ENCODE measurements at places on chromosomes 11 and 22.
A peak's percentile ranks its signal among the peaks of the same experiment; 100 is the strongest.

- DNase-seq, result no peak
Measured at GRCh38 chr11:1178201-1178885, 20.6 kb downstream of the MUC5AC start.

DNA sequence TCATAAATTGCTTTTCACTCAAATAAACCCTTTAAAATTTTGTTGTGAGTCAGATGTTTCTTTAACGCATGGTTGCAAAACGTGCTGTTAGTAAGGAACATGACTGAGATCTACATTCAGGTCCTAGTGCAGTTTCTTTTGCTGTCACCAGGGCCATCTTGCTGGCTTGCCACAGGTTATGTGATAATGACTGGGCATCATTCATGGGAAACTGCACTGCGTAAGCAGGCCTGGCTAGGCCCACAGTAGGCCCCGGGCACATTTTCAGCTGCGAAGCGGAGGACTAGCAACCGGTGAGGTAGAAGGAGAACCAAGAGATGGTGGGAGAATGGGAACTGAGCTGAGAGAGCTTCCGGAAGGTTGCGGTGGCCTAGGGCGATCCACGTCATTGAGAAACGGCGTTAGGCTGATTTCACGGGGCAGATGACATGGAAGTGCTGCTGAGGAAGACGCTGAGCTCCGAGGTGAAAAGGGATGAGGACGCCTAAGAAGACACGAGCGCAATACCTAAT lies 3.2 kb upstream of the KLHDC7B start:
- no peak for DNase-seq

DNA sequence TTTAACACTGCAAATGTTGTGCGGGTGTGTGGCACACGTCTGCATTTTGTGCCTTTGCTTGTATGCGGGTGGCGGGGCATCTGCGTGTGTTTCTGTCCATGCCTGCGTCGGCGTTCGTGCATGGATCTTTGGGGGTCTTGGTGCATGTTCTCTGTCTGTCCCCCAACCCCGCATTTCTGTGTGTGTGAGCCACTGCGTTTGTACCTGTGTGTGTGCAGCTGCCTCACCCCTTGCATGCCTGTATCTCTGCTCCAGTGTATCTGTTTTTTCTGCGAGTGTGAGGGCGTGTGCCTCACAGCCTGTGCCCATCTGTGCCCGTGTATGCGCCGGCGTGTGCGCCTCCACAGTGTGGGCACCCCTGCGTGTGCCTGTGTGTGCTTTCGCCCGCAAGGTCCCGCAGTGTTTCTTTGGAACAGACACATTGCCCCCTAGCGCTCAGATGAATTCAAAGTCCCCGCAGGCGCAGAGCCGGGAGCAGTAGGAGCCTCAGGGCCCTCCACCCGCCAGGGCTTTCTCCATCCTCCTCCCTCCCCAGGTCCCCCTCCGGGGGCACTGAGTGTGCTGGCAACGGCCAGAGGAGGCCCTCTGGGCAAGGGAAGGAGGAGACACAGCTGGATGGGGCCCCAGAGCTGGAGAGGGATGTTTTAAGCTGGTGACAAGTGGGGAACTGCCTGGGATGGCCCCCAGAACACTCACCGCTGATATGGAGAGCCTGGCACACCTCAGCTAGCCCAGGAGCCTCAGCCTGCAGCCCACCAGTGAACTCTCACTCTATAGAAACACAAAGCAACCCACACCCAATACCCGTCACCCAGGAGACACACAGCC lies 3.1 kb upstream of the MN1 start:
- peak; percentile 77 for DNase-seq

DNA sequence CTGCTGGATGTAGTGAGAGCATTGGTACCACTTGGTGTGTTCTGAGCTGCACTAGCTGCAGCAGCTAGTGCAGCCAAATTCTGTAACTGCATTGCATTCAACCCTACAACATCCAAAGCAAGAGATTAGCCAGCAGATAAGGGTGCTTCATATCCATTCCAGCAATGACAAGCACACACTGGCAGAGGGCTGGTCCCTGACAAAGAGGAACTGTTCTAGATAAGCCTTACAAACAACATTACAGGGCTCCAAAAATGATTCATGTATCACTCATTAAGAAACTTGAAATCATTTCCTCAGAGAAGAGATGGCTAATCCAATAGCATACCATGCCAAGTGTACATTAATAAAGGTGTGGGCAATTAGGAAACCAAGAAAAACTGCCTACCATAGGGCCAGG lies 28.4 kb upstream of the RAPSN start:
- no peak for DNase-seq

DNA sequence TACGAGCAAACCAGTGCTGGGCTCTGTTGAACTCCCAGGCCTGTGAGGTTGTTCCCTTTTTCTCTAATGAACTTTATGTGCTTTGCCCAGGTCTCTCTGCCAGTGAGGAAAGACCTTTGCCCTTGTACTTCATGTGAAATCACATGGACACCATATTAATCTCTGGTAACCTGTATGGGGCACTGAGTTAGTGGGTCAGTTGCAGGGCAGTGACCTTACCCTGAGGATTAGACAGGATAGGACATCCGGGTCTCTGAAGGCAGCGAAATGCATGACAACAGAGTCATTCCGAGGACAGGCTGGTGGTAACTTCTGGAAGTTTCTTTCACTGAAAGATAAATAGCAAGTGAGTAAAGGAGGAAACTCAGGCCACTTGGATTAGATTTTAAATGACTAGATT lies 93.7 kb downstream of the ZBTB16 start:
- DNase-seq, result no peak

DNA sequence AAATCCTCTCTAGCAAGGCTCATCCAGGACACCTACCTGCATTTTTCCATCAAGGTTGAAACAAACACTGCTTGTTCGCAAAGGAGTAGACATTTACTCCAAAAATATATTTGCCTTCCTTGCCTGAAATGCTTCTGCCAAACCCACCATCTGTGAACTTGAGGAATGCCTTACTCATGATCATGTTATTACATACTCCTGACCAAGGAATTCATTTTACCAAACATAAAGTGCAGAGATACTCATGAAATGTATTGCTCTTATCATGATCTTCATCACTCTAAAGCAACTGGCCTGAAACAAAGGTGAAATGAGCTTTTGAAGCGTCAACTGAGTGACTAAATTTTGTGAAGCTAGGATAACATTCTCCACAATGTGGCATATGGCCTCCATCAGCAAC lies 243.1 kb upstream of the CCDC179 start:
- DNase-seq, result no peak

- DNase-seq, result no peak
Measured at GRCh38 chr11:57482782-57483561, 22.6 kb downstream of the RTN4RL2 start.

DNA sequence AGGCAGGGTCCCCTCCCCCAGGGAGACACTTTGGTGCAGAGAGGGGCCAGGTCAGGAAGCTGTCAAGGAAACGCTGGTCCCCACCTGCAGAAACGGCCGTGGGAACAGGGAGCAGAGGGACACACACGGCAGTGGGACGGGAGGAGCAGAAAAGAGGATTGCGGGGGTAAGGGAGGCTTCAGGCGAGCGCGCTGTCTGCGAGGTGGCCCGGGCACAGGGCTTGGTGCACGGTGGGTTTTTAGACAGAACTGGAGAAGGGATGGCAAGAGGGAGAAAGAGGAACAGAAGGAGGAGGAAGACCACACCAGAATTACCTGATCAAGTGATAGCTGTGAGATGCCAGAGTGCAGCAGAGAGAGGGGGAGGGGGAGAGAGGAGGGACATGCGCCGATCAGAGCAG lies 6.0 kb upstream of the KLHL35 start:
- no peak for DNase-seq

GRCh38 chr11:6127881-6128280 lies 20.4 kb downstream of the OR56B4 start:
- no peak for DNase-seq

DNA sequence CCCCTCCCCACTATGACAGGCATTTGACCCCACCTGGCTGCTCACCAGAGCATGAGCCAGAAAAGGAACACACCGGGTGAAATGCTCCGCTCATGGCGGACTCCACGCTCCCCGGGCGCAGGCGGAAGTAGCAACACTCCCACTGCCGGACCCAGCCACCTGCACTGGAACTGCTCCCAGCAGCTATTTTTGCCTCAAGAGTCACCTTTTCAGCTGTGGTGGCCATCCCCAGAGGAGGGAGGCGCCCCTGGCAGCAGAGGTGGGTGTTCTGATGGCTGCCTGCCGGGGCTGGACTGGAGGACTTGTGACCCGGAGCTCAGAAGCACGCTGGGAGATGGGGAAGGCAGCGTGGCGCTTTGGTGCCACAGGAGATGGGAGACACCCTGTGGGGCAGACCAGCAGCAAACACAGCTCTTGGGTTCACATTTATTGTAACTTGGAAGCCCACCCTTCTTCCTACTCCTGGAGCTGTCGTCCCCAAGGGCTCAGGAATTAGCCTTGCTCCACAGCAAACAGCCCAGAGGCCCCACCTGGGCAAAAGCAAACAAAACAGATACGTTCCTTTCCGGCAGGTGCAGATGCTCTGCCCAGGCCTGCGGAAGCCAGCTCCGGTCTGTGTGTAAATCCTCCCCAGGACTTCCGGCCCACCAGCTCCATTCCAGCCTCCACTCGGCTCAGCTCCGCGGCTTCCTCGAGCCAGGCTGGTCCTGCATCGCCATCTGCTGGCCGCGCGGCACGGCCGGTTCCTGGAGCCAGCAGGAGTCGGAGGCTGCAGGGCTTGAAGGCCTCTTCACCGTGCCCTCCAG lies 3.7 kb downstream of the RPS19BP1 start:
- DNase-seq, result peak; percentile 91

DNA sequence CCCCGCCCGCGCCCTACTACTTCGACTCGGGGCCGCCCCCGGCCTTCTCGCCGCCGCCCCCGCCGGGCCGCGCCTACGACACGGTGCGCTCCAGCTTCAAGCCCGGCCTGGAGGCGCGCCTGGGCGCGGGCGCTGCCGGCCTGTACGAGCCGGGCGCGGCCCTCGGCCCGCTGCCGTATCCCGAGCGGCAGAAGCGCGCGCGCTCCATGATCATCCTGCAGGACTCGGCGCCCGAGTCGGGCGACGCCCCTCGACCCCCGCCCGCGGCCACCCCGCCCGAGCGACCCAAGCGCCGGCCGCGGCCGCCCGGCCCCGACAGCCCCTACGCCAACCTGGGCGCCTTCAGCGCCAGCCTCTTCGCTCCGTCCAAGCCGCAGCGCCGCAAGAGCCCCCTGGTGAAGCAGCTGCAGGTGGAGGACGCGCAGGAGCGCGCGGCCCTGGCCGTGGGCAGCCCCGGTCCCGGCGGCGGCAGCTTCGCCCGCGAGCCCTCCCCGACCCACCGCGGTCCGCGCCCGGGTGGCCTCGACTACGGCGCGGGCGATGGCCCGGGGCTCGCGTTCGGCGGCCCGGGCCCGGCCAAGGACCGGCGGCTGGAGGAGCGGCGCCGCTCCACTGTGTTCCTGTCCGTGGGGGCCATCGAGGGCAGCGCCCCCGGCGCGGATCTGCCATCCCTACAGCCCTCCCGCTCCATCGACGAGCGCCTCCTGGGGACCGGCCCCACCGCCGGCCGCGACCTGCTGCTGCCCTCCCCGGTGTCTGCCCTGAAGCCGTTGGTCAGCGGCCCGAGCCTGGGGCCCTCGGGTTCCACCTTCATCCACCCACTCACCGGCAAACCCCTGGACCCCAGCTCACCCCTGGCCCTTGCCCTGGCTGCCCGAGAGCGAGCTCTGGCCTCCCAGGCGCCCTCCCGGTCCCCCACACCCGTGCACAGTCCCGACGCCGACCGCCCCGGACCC lies 17.4 kb upstream of the ACR start:
- DNase-seq, result no peak

- no peak for DNase-seq
Measured at GRCh38 chr11:62555464-62556107, 9.0 kb upstream of the AHNAK start.

GRCh38 chr22:42388130-42388797 lies 43.9 kb downstream of the NFAM1 start:
- DNase-seq, result no peak

DNA sequence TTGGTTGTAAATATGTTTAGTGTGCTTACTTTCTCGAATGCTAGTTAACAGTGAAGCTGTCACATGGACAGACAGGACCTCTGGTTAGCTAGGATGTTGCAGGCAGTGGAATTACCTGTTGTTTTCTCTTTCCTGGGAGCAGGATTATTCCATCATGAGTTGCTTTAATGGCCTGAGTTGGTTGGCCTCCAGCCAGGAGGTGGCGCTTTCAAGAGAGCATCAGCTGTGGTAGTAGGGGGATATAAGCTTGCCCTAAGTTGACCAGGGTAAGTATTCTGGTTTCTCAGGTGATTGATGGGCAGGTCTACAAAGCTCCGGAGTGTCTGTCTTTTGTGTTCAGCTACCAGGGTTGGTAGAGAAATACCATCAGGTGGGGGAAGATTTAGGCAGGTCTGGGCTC lies 43.5 kb downstream of the NELL1 start:
- DNase-seq, result no peak

DNA sequence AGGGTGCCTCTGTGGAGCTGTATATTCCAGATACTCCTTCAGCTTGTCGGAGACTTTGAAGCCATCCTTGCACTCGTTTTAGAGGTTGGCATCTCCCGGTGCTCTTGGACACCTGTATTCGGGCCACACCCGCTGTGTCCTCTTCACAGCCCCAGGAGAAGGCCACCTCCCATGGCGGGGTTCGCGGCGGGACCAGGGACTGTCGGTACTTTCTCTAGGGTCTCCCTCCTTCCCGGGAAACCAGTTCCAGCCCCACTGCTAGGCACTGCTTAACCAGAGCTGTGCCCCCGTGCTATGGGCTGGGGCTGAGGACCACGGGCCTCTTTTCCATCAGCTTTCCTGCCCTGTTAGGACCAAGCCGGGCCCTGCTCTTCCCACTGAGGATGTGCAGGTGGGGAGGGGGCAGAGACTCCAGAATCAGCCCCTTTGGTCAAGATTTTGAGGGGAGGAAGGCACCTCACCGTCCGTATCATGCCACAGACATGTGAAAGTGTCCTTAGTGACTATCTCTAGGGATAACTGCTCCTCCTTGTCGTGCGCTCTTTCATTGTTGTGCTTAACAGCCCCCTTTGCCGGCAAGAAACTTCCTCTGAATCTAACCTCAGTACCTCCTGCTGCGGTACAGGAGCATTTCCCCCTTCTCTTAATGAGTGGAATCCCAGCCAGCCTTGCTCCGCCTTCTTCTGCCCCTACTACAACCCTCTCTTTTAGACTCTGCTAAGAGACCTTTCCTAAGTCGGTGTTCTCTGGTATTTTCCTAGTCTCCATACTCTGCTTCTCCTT lies 1.2 kb upstream of the B3GAT1 start:
- DNase-seq, result no peak

DNA sequence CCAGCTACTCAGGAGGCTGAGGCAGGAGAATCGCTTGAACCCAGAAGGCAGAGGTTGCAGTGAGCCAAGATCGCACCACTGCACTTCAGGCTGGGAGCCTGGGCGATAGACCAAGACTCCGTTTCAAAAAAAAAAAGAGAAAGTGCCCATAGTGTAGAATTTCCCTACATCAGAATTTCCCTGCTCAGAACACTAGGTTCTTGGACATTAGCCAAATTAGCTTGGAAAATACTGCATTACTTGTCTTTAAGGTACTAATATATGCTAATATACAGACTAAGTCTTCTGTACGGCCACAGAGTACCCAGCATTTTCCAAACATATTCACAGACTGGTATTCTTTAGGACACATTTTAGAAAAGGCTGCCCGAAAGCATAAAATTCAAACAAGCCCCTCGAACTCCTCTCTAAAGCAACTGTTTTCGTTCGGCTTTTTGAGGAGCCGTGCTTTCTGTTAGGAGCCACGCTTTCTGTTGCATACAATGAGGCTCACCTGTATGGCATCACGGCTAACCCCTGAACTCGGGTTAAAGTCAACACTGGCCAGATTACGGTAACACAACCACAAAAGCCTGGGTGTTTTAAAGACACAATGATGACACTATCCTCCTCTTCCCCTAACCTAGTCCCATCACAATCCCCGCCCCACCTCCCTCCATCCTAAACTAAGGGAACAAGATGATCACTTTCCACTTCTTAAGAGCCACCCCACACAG lies 18.4 kb downstream of the TNKS1BP1 start:
- no peak for DNase-seq

GRCh38 chr11:3203221-3204043 lies 15.2 kb downstream of the MRGPRG start:
- DNase-seq, result no peak
